Testis (tissue), 5 donors: ENCODE measurements at places on chromosomes 16 and 17. TPM values are rescaled to one million over a fixed set of nuclear protein-coding genes. Genes with fewer than 3 reads are reported as not detected.

Gene ACADVL
- polyA plus RNA-seq = 334 TPM

Gene FOXN1
- polyA plus RNA-seq = 0.69 TPM

Gene IRX5
- polyA plus RNA-seq = 2.3 TPM

Gene SULT1A1
- 50.9 TPM for polyA plus RNA-seq

Gene PPP1R27
- 7.5 TPM for polyA plus RNA-seq

Gene FOXL1
- polyA plus RNA-seq = 1.4 TPM

GRCh38 chr16:26717826-26718225, 348.9 kb upstream of the C16orf82 start:
- DNase-seq = peak; percentile 47

GRCh38 chr17:67049025-67049739, 4.8 kb downstream of the CACNG1 start:
- DNase-seq = no peak

- no peak for DNase-seq
Measured at GRCh38 chr17:2977157-2977556, 86.2 kb downstream of the OR1D5 start.

GRCh38 chr16:75139498-75139897, 8.8 kb upstream of the ZFP1 start:
- DNase-seq = no peak

DNA sequence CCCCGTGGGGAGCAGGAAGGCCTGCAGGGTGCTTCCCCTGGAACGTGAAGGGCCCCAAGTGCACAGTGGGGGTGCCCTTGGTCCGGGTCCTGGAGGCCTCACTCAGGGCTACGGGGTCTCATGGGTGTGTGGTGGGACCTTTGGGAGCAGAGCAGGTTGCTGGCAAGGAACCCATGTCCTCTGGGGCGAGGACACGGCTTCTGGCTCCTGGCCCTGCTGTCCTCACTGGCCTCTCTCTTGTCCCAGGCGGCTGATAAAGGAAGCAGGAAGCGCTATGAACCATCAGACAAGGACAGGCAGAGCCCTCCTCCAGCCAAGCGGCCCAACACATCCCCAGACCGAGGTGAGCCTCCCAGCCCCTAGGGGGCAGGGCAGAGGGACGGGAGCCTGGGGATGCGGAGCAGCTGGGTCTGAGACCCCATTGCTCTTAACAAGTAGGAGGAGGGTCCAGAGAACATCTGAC, 9.8 kb upstream of the IL17C start:
- DNase-seq = peak; percentile 28

DNA sequence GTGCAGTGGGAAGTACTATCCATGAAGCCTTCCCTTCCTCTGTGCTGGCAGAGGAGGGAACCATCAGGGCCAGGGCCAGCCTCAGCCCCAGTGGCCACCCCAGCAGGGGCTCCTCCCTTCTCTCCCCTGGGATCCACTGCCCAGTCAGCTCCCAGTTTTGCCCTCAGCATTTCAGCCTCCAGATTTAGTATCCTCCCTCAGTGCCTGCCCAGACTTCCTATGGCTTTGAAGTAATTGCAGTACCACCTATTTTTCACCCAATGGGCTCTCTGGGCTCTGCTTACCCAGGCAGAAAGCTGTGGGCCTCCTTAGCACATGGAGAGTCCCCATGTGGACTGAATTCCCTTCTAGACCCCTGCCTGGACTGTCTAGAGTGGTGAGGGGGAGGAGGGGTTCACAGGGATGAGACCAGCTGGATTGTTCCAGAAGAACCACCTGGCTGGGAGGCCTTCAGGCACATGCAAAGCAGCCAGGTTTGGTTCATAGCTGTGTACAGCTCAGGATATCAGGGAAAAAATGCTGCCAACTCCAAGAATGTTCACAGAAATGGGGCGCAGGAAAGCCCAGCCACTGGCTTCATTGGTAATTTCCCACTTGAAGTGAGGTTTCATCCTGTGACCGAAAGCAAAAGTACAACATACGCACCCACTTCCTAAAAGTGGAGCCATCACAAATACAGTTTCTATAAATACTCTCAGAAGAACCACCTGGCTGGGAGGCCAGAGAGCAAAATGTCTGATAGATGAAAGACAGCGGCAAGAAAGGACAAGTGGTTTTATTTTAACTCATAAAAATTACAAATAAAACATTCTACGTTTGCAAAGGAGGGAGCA, 15.2 kb upstream of the HERPUD1 start:
- DNase-seq = no peak

DNA sequence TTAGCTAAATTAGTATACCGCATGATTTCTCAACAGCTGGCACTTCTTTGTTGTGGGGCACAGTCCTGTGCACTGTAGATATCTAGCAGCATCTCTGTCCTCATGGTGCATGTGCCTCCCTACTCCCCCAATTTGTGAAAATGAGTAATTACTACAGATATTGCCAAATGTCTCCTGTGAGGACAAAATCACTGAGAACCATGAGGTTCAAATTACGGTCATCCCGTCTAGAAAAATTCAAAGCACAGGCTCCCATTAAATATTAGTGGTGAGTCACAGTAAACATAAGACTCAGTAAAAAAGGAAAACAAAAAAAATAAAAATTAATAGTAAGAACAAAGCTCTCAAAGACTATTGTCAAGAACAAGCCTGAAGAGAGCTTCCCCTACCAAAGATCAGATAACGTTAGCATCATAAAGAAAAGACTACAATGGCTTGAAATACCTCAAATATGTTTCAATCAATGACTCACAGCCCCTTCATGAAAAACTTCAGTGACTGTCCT, 57.8 kb downstream of the STH start:
- no peak for DNase-seq

GRCh38 chr16:16062023-16062937, 112.9 kb downstream of the ABCC1 start:
- DNase-seq = no peak

- no peak for DNase-seq
Measured at GRCh38 chr16:30376461-30376902, 1.9 kb downstream of the MYL11 start.
